MG63 (cell line): ENCODE measurements at places on chromosomes 2 and 18.

- DNase-seq = no peak
Observed at GRCh38 chr2:44772669-44773378, 168.7 kb upstream of the SIX3 start.

GRCh38 chr18:45227001-45227742 is 388.1 kb upstream of the SLC14A2 start:
- no peak for DNase-seq

- DNase-seq = no peak
Observed at GRCh38 chr2:42510608-42511243, 16.9 kb upstream of the KCNG3 start.

DNA sequence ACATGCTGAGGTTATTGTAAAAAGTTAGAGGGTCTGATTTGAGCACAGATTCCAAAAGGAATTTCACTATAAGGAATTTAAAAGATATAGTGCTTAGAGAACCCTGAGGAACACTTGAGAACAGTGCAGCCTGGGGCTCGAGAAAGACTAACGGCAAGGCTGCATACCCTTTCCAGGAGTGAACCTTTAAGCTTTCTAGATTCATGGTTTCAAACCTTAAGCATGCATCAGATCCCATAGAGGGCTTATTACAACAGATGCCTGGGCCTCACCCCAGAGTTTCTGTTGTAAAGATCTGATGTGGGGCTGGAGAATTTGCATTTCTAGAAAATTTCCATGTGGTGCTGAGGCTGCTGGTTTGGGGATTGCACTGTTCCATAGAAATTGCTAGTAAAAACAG is 90.5 kb upstream of the IL1R2 start:
- no peak for DNase-seq

DNA sequence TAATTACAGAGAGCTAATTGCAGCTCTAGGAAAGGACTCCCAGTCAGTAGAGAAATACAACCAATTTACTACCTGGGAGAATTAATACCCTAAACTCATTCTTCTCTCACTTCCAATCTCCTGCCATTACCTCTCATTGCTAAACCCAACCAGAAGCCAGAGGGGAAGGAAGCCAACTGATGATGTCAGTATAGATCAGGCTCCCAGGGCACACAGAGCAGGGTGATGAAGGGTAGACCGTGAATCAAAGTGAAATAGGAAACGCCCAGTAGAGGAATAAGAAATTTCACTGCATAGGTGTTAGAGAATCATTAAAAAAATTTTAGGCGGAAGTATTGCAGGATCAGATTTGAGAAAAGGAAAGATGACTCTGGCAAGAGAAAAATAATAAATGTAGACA is 456.8 kb upstream of the NXPH2 start:
- DNase-seq = no peak

- DNase-seq = no peak
Observed at GRCh38 chr2:198314559-198315153, 510.3 kb downstream of the PLCL1 start.

- no peak for DNase-seq
Observed at GRCh38 chr2:29239209-29239960, 124.2 kb downstream of the CLIP4 start.

DNA sequence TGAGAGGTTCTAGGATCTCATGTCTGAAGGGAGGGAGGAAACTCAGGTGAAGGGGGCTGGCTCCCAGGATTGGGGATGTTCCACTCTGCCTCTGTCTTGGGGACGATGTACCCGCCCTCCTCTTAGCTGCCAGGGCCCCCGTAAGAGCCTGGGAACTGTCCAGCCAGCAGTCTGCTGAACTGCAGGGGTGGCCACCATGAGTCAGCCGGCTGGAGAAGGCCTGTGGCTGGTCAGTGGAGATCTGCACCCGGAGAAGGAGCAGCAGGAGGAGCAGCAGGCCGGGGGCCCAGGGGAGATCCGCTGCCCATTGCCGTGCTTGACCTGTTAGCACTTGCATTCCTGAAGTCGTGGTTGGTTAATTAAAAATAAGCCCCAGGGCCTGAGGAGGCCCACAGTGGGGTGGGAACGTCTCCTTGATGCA is 180.3 kb downstream of the TFCP2L1 start:
- DNase-seq = no peak

DNA sequence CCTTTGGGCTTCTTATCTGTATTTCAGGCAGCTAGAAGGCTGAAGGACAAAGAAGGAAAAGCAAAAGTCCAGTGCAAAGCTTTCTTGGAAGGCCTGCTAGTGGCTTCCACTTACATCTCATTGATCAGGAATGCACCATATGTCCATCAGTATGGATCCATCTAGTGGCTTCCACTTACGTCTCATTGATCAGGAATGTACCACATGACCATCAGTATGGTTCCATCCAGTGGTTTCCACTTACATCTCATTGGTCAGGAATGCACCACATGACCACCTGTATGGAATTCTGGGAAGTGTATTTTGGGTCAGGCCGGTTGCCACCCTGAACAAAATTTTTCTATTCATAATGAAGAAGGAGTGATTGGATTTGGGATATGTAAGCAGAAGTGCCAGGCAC is 70.6 kb downstream of the LYPD6 start:
- no peak for DNase-seq

DNA sequence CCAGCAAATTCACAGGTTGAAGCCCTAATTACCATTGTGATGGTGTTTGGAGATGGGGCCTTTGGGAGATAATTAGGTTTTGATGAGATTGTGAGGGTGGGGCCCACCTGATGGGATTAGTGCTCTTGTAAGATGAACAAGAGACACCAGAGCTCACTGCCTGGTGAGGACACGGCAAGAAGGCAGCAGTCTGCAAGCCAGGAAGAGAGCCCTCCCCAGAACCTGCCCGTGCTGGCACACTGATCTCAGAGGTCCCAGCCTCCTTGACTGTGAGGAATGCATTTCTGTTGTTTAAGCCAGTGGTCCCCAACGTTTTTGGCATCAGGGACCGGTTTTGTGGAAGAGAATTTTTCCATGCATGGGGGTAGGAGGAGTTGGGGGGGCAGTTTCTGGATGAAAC is 240.7 kb downstream of the KLHL29 start:
- no peak for DNase-seq

- no peak for DNase-seq
Observed at GRCh38 chr18:64037812-64038414, 68.0 kb downstream of the SERPINB8 start.

DNA sequence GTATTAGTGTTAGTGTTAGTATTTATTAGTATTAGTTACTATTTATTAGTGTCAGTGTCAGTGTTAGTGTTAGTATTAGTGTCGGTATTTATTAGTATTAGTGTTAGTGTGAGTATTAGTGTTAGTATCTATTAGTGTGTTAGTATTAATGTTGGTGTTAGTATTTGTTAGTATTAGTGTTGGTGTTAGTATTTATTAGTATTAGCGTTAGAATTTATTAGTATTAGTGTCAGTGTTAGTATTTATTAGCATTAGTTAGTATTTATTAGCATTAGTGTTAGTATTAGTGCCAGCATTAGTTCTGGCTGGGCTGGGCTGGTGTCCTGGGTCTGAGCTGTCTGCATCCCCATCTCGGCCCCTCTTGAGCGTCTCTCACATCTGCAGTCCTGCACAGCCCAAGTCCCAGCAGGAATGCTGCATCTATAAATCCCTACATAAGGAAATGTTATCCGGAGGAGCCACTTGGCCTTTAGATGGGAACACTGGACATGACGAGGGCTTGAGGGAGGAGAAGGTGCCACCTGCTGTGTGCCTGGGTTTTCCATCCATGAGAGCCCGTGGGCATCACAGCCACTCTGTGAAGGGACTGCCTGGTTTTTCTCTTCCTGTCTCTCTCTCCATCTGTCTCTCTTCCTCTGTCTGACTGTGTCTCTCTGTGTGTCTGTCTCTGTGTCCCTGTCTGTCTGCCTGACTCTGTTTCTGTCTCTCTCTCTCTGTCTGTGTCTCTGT is 33.6 kb downstream of the TWIST2 start:
- DNase-seq = no peak

GRCh38 chr2:72949045-72949444 is 31.7 kb downstream of the EMX1 start:
- DNase-seq = no peak

DNA sequence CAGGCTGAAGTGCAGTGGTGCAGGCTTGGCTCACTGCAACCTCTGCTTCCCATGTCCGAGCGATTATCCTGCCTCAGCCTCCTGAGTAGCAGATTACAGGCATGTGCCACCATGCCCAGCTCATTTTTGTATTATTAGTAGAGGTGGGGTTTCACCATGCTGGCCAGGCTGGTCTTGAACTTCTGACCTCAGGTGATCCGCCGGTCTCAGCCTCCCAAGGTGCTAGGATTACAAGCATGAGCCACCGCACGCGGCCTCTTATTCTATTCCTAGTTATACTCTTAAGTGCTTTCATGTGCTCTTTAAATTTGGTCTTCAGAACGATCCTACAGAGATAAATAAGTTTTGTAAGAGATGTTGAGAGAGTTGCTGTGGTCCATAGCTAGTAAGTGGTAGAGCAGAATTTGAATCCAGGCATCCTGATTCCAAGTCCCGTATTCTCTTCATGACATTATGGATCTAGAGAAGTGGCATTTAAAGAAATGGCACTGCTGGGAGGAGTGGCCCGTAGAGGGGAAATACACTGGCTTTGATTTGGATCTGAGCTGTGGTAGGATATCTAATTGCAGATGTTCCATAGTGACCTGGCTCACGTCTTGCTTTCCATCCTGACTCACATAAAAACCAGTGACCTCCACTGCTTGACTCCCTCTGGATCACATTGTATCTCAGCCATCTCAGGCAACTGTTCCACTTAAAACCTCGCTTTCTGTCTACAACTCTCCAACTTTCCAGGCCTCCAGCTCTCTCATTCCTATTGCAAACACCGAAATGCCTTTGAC is 22.8 kb upstream of the ME2 start:
- DNase-seq = no peak

DNA sequence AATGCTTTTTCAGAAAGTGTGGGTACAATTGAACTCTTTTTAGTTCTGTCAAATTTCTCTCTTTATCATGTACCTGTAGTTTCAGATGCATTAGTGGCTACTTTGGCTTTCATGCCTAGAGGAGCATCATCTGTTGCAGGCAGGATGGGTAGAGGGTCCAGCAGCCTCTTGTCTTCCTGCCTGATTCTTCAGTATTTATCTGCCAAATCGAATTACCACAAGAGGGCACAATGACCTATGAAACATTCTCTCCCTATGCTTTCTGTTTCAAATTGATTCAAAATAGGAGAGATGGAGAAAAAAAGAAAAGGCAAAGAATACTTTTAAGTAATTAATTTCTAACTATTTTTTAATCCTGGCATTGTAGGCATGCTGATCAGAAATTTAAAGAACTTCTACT is 477.2 kb downstream of the TRIB2 start:
- DNase-seq = peak; percentile 34

GRCh38 chr2:239049421-239050251 is 201.8 kb downstream of the TWIST2 start:
- no peak for DNase-seq

GRCh38 chr18:71995904-71996465 is 548.2 kb downstream of the CBLN2 start:
- no peak for DNase-seq

DNA sequence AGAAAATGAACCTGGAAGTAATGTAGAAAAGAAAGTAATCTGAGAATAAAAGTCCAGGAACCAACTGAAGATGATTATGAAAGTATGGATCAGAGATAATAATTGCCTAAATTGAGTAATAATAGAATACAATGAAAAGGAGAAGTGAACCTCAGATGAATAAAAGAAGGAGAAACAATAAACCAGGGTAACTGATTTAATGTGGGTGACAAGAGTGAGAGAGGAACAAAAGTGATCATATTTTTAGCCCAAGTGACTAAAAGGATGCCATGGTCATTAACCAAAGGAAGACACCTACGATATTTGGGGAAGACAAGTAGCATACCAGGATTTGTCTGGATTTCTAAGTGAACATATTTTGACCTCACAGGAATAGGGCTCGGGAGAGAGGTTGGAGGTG is 600.6 kb downstream of the RNF144A start:
- no peak for DNase-seq

- DNase-seq = no peak
Observed at GRCh38 chr2:40752796-40753195, 300.9 kb upstream of the SLC8A1 start.

DNA sequence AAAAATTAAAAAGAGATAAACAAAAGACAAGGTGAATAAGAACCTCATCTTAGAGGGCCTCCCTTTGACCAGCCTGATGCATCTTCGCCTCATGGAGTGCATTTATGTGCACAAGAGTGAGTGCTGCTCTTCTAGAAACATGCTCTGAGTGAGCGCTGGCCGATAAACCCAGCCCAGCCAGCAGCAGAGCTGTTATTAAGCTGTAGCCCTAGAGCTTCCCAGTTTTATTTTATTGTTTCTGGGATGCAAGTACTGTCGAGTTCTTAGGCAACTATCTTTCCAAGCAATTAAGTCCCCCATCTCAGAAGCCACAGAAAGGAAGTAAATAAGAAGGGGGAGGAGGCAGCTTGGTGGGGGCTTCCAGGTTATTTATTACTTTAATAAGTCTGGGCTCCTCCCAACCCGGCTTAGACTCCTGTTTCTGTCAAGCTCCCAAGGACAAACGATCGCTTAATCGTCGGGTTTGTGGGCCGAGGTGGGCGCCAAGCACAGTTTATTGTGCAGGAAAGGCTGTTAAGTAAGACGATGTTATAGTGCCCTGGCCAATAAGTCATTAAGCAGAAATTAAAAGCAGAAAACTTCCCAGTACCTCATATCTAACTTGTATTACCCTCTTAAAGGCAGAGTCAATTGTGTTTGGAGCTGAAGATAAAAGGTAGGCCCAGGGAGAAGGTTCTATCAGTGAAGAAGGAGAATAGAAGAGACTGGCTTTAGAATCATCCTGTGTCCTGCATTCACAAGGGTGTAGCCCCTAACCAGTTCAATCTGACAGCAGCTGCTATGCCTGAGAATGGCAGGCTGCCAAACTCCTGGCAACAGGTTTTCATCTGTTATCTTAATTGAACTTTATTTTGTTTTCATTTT is 176.3 kb downstream of the PIK3C3 start:
- no peak for DNase-seq

GRCh38 chr2:70717431-70718038 is 50.5 kb downstream of the ADD2 start:
- DNase-seq = no peak

GRCh38 chr18:76956648-76957047 is 134.3 kb downstream of the ZNF236 start:
- no peak for DNase-seq

GRCh38 chr2:215189393-215189792 is 51.0 kb upstream of the ABCA12 start:
- no peak for DNase-seq
